ENCODE measurements at places on chromosomes 2 and 18. TPM values are rescaled to one million over a fixed set of nuclear protein-coding genes. Genes with fewer than 3 reads are reported as not detected.

DNA sequence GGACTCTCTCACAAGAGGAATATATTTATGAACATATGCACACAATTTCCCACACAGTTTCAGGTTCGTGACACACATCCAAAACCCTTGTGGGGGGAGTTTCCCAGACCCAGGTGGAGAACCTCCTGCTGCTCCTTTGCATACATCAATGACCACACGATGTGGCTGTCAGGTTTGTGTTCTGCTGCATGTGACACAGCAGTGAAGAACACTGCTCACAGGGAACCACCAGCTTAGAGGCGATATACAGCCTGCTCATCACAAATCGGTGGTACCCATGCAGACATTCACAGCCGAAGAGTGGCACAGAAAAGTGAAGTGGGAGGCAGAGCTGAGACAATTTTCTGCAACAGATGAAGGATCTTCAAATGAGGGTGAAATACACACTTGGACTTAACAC, 175.6 kb upstream of the ZFP36L2 start:
- DNase-seq = no peak
- H3K4me3 ChIP-seq = no peak overlapping the region
- H3K27me3 ChIP-seq = no peaks in the 10 kb centered on the region
- H3K36me3 ChIP-seq = no peaks in the 10 kb centered on the region
- no peak overlapping the region for H3K27ac ChIP-seq

DNA sequence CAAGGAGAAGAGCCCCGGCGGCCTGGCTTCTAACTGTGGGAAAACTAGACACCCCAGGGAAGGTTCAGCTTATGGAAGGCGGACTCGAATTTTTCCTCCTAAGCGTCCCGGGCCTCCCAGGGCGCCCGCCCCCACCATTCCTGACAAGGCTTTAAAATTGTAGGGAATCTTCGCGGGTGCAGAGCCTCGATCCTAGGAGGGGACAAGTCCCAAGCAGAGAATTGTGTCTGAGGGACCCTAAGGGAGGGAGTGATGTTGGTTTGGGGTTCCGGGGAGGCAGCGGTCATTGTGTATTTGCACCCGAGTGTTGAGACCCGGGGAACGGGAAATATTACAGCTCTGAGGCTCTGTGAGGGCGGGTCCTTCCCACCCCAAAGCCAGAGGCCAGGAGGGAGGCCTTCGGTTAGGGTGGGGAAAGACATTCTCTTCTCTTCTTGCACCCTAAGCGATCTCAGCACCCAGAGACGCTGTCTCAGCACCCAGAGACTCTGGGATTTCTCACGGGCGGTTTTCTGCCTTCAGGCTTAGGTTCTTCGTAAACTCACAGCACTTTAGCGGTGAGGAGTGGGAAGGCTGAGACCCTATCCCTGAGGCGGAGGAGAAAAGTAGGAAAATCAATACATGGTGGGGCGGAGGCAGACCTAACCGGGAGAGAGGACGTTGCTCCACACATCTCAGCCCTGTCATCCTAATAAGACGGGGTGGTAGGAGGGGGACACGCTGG, 7.6 kb downstream of the OSR1 start:
- no peak overlapping the region for H3K4me3 ChIP-seq
- DNase-seq = no peak
- H3K27ac ChIP-seq = peak overlapping the region; percentile 46
- H3K27me3 ChIP-seq = no peaks in the 10 kb centered on the region
- no peaks in the 10 kb centered on the region for H3K4me1 ChIP-seq

DNA sequence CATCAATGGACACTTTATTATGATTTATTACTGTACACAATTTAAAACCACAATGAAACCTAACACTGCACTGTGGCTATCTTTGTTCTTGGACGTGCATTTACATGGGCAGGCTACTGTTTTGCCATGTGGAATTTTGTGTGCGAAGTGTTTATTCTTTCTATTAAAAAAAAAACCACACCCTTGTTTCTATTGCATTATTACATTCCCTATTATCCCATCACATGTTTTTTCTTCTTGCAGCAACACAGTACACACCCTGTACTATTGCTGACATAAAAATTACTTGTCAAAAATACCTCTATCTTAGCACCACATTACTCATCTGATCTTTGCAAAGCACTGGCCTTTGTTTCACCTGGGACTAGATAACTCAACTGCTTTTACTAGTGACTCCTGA, 1.5 kb downstream of the RNF152 start:
- no peaks in the 10 kb centered on the region for H3K36me3 ChIP-seq
- no peak overlapping the region for H3K4me3 ChIP-seq
- DNase-seq = no peak

- no peak for DNase-seq
- no peaks in the 10 kb centered on the region for H3K36me3 ChIP-seq
- no peak overlapping the region for H3K4me3 ChIP-seq
These were observed 98.6 kb downstream of the BABAM2 start for GRCh38 chr2:27989149-27989548.

GRCh38 chr2:240231838-240232244, 91.4 kb upstream of the OTOS start:
- H3K4me1 ChIP-seq = peaks cover 28% of the 10 kb centered on the region
- no peak for DNase-seq
- H3K27me3 ChIP-seq = no peaks in the 10 kb centered on the region
- no peak overlapping the region for H3K4me3 ChIP-seq
- H3K27ac ChIP-seq = no peak overlapping the region
- no peaks in the 10 kb centered on the region for H3K36me3 ChIP-seq

GRCh38 chr2:96399342-96400048, 63.9 kb downstream of the NCAPH start:
- no peak overlapping the region for H3K27ac ChIP-seq
- H3K4me1 ChIP-seq = no peaks in the 10 kb centered on the region
- no peaks in the 10 kb centered on the region for H3K36me3 ChIP-seq
- DNase-seq = peak; percentile 28
- no peaks in the 10 kb centered on the region for H3K27me3 ChIP-seq
- no peak overlapping the region for H3K4me3 ChIP-seq

GRCh38 chr2:16862471-16862870, 196.8 kb upstream of the CYRIA start:
- no peaks in the 10 kb centered on the region for H3K4me1 ChIP-seq
- no peaks in the 10 kb centered on the region for H3K36me3 ChIP-seq

GRCh38 chr2:150165988-150166312, 321.5 kb downstream of the RND3 start:
- H3K27ac ChIP-seq = no peak overlapping the region
- DNase-seq = no peak
- H3K27me3 ChIP-seq = no peaks in the 10 kb centered on the region
- H3K4me3 ChIP-seq = no peak overlapping the region
- peaks cover 11% of the 10 kb centered on the region for H3K4me1 ChIP-seq

- H3K27me3 ChIP-seq = peaks cover 50% of the 10 kb centered on the region
- DNase-seq = no peak
- H3K4me1 ChIP-seq = peaks cover 46% of the 10 kb centered on the region
- no peaks in the 10 kb centered on the region for H3K36me3 ChIP-seq
- H3K4me3 ChIP-seq = no peak overlapping the region
These were observed 1.7 kb downstream of the SIX3 start for GRCh38 chr2:44943031-44943692.

DNA sequence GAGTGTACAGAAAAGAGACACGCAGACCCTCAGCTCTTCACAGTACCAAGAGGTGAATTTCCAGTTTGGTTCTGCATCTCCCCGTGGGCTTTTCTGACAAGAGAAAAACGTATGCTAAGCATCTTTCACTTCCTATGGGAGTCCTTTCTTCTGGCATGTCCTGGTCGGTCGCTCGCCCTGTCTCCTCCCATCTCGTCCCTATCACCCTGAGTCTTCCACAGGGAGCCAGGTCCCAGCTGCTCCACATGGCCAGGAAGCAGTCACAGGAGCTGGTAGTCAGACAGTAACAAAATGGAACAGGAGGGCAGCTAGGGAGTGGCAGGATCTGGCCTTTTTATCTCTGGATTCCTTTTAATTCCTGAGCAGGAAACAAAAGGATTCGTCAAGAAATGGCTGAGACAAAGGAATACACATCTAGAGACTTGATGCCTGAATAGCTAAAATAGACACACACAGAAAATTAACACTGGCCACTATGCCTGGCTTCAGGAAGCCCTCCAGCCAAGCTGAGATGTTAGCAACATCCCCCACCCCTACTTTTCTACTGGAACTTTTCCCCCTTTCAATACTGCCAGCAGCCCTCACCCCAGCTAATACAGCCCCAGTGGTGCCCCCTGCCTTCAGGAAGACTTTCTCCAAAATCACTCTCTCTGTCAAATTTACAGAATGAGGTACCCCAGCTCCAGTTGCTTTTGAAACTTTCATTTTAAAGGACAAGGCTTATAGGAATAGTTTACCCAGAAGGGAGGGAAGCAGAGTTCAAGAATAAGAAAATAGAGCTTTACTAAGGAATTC, 136.1 kb downstream of the DNER start:
- no peaks in the 10 kb centered on the region for H3K27me3 ChIP-seq
- H3K4me3 ChIP-seq = no peak overlapping the region
- no peaks in the 10 kb centered on the region for H3K36me3 ChIP-seq

GRCh38 chr2:191355170-191355758, 110.1 kb downstream of the MYO1B start:
- no peaks in the 10 kb centered on the region for H3K27me3 ChIP-seq
- H3K27ac ChIP-seq = no peak overlapping the region
- no peaks in the 10 kb centered on the region for H3K36me3 ChIP-seq
- no peak overlapping the region for H3K4me3 ChIP-seq
- DNase-seq = no peak

- H3K4me1 ChIP-seq = peaks cover 59% of the 10 kb centered on the region
- no peak overlapping the region for H3K4me3 ChIP-seq
- H3K36me3 ChIP-seq = no peaks in the 10 kb centered on the region
- no peak overlapping the region for H3K27ac ChIP-seq
These were observed 44.5 kb upstream of the SP3 start for GRCh38 chr2:174009488-174010223.

DNA sequence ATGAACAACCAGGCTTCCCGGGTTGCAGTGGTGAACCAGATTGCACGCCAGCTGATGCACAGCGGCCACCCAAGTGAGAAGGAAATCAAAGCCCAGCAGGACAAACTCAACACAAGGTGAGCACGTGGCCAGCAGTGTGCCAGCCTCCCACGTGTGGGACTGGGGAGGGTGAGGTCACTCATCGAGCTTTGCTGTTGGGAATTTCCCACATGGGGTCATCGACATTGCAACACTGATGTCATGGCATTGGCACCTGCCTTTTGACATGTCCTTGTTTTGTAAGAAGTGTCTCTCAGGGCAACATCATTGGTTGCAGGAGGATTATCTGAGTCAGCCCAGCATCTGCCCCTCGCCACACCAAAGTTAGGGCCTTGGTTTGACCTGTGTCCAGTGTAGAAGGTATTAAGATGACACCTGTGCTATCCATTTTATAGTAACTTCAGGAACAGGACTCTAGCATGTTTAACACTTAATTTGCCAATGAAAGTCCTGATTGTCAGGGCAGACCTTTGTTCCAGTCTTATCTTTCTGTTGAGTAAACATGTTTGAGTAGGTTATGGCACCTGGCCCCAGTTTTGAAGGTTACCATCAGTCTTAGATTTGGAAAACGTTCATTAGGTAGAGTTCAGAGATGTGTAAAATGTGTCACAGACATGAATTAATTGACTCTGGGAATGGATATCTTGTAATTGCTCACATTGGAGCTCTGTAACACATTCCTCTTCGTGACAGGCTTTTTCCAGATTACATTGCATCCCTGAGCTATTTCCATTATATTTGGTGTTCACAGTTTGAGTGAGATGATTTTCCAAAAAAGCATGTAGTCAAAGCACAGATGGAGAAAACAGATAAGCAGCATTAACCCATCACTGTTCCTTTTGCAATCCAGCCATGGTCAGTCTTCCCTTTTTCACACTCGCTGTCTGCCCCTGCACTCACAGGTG, 93.3 kb upstream of the EML6 start:
- DNase-seq = peak; percentile 89
- peaks cover 80% of the 10 kb centered on the region for H3K36me3 ChIP-seq
- H3K27me3 ChIP-seq = no peaks in the 10 kb centered on the region
- peak overlapping the region; percentile 83 for H3K27ac ChIP-seq

CNTNAP5 gene
- not detected for total RNA-seq

REG3G gene
- total RNA-seq = not detected

DNA sequence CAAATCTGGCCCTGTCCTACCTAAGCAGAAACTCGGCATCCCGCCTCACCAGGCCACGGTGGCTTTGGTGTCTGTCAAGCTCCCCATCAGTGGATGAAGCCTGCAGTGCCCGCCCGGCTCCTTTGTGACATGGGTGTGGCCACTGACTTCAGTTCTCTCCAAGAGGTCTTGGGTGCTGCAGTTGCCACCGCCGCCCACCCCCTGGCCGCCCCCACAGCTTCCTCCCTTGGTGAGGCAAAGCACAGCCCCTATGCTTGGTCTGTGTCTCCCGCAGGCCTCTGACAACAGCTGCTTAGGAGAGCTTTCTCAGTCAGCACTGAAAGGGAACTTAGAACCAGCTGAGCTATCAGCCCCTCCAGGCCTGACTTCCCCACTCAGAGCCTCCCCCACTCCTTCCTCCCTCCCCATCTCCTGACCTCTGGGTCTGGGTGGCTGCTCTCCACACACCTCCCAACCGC, 22.9 kb upstream of the GPR55 start:
- H3K27ac ChIP-seq = no peak overlapping the region
- no peaks in the 10 kb centered on the region for H3K4me1 ChIP-seq
- H3K4me3 ChIP-seq = no peak overlapping the region
- H3K27me3 ChIP-seq = no peaks in the 10 kb centered on the region

CAPN13 gene
- not detected for total RNA-seq

- H3K36me3 ChIP-seq = no peaks in the 10 kb centered on the region
- H3K27ac ChIP-seq = no peak overlapping the region
- no peak for DNase-seq
- no peak overlapping the region for H3K4me3 ChIP-seq
These were observed 52.8 kb upstream of the IL1RL1 start for GRCh38 chr2:102258386-102259074.

CNNM4 gene
- total RNA-seq = 22.1 TPM

MC5R gene
- total RNA-seq = not detected

SPHKAP gene
- total RNA-seq = 75.5 TPM

CRACDL gene
- total RNA-seq = 5.3 TPM

DNA sequence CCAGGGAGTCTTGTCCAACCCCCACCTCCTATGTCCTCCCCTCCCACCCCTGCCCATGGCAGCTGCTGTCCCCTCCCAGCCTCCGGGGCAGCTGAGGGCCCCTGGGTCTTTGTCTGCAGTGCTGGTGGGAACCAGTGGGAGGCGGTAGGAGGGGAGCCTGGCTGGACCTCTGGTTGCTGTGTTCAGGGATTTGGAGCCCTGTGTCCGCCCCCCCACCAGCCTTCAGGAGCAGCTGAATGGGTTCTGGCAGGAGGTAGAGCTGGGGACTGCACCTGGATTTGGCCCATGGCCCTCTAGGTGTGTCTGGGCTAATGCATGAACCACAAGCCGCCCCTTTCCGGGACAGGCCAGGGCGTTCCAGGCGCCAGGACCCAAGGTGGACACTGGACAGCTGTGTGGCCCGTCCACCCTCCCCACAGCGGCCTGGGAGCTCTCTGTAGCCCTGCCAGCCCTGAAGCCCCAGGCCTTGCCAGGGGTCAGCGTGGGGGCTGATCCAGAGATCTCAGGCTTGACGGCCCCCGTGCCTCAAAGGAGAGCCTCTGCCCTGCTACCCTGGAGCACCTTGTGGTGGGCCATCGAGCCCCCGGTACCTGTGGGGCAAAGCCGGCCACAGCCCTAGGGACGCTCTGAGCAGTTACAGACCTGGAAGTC, 25.4 kb downstream of the GPC1 start:
- no peak overlapping the region for H3K27ac ChIP-seq
- peaks cover 14% of the 10 kb centered on the region for H3K4me1 ChIP-seq
- H3K4me3 ChIP-seq = no peak overlapping the region
- DNase-seq = no peak
